Stimulated activated CD8-positive, alpha-beta memory T cell treated with anti-CD3 and anti-CD28 coated beads, Interleukin-4, amount 100 ng/mL, for 1 hour (primary cell): ENCODE measurements at places on chromosomes 12 and 14.

GRCh38 chr14:69858801-69859200 lies 20.4 kb upstream of the SMOC1 start:
- DNase-seq, result no peak

- no peak for DNase-seq
Observed at GRCh38 chr12:128856035-128856790, 2.9 kb downstream of the GLT1D1 start.

GRCh38 chr12:130433834-130434233 lies 96.1 kb downstream of the PIWIL1 start:
- DNase-seq, result no peak

DNA sequence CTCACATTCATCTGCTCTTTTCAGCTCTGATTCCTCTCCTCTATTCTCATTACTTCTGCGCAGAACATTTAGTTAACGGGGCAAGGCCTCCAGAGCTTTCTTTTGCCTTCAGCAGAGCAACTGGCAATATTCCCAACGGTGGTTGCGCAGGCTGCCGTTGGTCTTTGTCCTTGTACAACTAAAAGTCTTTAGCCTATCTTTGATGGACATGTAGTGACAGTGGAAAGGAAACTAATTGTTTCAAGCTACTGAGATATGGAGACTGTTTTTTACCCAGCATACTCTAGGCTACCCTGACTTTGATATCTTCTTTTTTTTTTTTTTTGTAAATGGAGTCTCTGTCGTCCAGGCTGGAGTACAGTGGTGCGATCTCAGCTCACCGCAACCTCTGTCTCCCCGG lies 12.6 kb downstream of the R3HDM2 start:
- DNase-seq, result no peak

- DNase-seq, result no peak
Observed at GRCh38 chr12:31248815-31249214, 77.1 kb downstream of the SINHCAF start.

GRCh38 chr12:6957151-6957701 lies 6.1 kb downstream of the PTPN6 start:
- no peak for DNase-seq

DNA sequence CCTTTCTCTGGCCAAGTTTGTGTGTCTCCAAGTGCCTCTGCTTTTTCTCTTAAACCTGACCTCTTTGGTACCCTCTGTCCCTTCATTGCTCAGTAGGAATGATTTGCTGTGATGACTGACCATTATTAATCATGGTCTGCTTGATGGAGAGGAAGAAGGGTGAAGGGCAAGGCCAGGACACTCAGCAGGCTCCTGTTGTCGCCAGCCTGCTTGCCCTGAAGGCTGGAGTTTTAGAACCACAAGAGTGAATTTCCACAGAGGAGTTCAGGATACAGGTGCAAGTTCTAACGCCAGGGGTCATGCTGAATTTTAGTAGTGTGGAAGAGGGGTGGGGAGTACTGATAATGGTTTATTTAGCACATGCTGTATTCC lies 2.8 kb upstream of the ITGA5 start:
- no peak for DNase-seq

DNA sequence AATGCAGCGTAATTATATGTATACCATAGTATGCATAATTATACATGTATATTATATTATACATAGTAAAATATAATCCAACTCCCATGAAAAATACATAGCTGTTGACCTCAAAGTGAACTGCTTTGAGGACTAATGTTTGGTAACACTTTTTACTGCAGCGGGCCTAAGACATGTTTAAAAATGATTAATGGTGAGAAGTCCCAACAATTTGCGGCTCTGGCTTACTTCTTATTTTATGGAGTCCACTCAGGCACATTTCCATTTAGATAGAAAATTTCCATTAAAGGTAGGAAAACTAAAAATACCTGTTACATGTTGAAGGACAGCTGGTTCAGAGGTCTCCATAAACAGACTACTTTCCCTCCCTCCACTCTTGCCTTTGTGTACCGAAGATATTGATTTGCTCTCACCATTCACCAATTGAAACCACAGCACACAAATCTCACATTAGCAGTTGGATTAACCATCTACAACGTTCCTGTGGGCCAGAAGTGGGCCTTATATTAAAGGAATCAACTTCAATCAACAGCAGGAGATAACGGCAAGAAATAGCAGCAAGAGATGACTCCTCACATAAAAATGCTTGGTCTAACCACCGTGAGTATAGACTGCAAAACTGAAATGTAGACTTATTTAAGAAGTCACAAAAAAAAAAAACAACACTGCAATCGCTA lies 14.1 kb upstream of the NT5DC3 start:
- DNase-seq, result no peak

DNA sequence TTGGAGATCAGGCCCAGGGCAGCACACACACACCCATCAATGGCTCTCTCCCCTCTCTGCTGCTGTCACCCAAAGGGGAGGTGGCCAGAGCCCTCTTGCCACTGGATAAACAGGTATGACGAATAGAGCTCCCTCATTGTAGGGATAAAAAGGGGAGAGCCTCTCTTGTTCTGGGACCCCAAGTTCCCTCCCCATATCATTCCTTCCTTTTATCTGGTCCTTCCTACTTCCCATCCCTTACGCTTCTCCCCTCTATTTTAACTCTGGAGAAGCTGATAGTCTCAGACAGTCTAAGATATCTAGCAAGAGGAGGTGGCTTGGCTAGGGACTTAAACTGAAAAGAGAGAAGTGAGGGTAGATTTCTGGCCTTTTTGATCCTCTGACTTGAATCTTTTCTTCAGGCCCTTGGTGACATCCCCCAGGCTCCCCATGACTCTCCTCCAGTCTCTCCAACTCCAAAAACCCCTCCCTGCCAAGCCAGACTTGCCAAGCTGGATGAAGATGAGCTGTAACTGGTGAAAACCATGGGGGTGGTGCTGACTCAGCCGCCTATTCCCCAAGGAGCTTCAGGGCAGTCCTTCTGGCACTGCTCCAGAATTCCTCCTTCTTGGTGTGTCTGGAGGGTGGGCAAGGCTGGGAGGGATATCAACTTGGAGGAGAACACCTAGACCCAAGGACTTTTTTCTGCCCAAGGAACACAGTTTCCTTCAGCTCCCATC lies 5.3 kb downstream of the ARHGEF25 start:
- no peak for DNase-seq

- DNase-seq, result no peak
Observed at GRCh38 chr14:70654632-70655031, 12.9 kb downstream of the TTC9 start.

GRCh38 chr12:3777206-3777809 lies 24.4 kb upstream of the CRACR2A start:
- no peak for DNase-seq

- DNase-seq, result no peak
Observed at GRCh38 chr12:3371018-3371417, 120.0 kb upstream of the PRMT8 start.

DNA sequence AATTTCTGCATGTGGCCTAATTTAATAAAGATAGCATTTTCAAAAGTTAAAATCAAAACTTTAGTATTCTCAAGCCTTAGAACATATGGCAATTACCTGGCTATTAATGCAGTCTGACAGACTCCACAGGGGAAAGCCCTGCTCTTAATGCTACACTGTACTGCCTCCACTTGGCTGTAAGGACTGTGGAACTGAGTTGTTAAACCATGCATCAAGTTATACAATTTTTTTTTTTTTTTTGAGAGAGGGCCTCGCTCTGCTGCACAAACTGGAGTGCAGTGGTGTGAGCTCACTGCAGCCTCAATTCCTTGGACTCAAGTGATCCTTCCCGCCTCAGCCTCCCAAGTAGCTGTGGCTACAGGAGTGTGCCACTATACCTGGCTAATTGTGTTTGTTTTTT lies 19.0 kb upstream of the NDUFA12 start:
- DNase-seq, result no peak

DNA sequence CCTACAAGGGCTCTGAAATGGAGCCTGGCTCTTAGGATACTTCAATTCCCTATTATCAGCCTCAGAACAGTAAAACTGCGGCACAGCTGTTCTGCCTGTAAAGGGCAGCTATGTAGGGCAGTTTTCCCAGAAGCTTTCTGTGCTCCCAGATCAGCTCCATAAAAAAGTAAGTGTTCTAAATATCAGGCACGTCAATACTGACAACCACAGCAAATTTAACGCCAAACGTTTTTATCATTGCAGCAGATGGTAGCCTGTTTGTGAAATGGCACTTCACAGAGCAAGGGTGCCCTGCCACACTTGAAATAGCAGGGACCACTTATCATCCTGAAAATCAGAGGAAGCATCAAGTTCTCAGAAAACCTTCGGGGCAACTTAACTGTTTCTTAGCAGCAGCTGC lies 54.8 kb upstream of the PTHLH start:
- no peak for DNase-seq

DNA sequence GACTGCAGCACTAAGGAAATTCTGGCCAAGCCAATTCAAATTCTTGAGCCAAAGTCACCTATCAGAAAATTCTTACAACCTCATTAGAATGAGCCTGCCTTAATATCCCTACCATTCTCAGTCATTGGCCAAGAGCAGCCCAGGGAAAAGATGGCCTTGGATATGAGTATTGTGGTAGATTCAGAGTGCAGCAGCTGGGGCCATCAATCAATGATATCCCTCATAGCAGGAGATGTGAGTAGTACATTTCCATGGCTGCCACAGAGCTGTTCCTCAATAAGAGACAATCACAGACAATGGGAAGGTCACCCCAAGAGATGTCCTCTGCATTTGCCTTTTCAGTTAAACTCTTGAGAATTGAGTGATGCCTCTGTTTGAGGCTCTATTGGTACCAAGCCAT lies 161.6 kb downstream of the DYRK2 start:
- DNase-seq, result no peak
